Hematopoietic multipotent progenitor cell treated with erythropoietin and hydrocortisone succinate and interleukin-3 and kit ligand, for 17 days (in vitro differentiated cells): ENCODE measurements at places on chromosomes 11 and 22.

DNA sequence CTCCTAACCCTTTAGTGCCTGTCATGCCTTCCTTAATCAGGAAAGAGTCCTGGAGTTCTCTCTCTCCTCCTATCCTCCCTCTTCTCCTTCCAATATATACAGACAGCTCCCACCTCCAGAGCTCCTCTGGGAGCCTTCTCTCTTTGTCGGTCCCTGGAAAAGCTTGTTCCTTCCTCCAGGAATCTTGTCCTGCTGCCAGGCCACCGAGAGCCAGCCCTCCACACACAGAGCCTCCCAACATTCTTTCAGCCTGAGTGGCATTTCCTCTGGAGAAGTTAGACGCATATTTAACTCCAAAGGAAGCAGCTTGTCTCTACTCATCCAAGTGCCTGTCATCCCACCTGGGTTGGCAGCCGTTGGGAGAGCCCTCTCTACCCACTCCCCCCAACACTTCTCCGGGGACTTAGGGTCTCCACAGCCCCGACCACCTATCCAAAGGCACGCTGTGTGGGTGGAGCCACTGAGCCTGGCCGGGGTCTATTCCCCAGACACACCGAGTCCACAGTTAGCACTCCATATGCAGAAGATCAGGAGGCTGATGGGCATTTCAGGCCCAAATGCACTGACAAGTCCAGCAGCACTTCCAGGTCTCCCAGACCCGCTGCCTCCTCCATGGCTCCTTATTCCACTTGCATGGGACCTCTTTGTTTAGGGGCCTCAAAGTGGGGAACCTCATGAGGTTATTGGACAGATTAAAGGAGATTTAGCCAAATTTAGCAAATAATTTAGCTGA, 31.1 kb downstream of the DKK3 start:
- DNase-seq = no peak

- no peak for DNase-seq
These were observed 45.1 kb upstream of the CHST1 start for GRCh38 chr11:45710561-45710960.

- DNase-seq = no peak
These were observed 67.1 kb downstream of the MYEOV start for GRCh38 chr11:69361048-69361447.

DNA sequence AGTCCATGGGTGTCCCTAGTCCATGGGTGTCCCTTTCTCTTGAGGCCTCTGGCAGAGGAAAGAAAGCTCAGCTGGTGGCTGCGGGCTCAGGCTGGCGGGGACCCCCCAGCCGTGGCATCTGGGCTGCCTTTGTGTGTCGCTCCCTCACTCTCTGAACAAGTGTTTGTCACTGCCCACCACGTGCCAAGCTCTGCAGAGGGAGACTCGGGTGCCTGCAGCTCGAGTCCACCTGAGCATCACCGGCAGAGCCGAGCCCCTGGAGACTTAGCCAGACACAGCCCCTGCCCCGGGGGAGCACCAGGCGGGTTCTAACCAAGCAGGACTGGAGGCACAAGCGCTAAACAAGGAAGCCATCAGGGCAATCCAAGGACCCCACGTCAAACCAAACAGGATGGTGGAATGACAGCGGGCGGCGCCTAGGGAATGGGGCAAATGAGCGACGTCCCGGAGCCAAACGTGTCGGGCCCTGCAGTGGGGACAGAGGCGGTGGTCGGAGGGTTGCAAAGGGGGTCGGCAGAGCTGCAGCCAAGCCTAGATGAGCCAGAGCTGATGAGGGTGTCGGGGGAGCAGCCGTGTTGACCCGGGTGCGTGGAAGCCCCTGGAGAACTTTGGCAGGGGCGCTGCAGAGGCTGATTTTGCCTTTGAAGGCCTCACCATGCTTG, 2.1 kb upstream of the GRAMD4 start:
- DNase-seq = no peak

DNA sequence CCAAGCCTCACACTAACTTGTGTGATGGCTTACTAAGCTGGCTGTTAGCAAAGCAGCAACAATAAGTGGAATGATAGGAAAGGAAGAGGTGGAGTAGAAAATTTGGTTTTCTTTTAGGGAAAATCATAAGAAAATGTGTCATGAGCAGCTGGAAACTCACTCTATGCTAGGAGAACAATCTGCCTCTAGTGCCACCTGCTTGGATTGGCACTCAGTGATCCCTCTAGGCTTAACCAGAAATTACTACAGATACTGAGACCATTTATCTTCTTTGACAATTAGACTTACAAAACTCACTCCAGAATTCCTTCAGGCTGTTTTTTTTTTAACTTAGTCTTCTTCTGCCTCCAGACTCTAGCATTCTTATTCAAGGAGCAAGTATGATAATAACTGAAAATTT, 117.3 kb downstream of the CD44 start:
- no peak for DNase-seq

DNA sequence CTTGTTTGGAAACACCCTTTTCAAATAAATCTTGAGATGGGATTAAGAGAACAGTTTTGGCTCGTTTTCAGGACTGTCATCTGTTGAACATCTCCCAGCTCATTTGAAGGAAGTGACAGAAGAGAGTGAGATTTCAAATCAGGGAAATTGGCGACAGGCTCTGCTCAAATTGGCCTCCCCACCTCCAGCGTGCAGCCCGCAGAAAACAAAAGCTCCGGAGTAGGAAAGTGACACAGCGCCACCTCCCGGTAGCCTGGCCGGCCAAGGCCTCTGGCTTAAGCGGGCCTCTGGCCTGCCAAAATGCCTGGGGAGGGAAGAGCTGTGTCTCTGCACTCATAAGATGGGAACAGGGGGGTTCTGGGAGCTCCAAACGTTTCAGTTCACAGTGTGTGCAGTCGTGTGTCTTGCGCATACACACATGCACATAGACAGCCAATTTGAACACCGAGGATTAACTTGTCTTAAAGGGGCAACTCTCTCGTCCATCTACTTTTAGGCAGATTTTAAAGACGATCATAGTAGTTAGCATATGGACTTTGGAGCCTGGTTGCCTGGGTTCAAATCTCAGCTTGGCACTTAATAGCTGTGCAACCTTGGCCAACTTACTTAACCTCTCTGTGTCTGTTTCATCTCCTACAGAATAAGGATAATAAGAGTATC, 132.7 kb upstream of the RCN1 start:
- peak; percentile 5 for DNase-seq

DNA sequence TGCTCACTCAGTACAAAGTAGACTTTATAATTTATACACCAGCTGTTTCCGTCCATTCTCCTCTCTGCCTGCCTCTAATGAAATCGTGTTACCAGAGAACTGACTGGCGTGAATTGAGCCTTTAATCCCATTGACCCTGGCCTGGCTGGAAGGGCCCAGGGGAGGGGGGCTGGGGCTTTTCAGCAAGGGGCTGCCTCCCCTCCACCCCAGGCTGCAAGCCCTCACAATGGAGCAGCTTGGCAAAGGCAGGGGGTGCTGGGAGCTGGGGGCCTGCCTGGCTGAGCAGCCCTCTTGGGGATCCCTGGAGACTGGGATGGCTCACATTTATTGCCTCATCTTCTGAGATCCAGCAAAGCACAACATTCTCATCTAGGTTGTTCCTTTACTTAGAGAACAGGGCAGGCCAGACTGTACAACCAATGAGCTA, 25.8 kb upstream of the LMO1 start:
- no peak for DNase-seq
